ENCODE measurements at places on chromosomes 11 and 22.

DNA sequence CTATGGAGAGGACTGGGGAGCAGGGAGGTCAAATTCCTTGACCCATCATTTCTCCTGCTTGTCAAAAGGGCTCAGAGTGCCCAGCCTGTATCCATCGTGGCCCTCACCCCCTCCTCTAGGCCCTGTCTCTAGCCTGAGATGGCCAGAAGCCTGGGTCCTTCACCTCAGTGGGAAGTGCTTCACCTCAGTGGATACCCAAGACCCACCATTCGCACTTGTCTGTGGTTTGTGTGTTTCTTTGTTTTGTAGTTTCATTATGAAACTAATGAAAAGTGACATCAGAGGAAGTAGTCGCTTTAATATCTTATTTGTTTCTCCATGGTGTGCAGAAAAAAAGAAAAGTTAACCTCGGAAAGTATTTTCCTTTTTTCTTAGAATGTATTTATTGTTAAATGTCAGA, 194.0 kb upstream of the CADM1 start:
- DNase-seq: no peak

DNA sequence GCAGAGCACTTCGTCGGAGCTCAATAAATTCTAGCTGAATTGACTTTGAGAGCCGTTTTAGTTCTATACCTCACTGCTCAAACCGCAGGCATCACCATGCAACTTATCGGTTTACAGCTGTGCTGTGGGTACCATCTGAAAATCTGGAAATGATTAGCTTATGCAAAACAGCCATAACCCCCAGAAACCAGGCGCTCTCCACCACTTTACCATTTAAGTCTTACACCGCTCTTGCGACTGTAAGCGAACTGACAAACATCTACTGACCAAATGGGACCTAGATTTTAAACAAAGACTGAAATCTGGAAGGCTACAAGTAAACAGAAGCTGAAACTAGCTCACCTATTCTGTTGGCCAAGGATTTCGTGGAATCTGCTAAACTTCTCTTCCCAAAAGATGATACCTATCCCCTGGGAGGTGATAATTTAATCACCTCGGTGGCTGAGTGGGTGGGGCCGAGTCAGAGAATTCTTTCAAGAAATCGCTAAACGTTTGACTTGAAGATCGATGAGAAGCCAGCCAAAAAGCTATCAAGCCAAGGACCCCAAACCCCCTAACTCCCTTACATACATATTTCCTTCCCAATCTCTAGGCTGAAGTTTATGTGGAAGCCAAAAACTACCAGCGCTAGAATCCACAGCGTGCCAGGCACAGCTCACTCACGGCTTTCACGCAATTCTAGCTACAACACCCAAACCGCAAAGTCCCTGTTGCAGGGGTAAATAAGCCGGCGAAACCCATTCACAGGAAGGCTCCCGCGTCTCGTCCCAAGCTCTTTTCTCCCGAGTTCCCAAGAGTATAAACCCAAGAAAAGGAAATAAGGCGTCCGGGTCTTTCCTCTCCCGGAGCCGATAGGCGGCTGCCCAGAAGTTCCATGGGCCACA, 644 bp downstream of the SPTY2D1 start:
- DNase-seq: peak; percentile 19

DNA sequence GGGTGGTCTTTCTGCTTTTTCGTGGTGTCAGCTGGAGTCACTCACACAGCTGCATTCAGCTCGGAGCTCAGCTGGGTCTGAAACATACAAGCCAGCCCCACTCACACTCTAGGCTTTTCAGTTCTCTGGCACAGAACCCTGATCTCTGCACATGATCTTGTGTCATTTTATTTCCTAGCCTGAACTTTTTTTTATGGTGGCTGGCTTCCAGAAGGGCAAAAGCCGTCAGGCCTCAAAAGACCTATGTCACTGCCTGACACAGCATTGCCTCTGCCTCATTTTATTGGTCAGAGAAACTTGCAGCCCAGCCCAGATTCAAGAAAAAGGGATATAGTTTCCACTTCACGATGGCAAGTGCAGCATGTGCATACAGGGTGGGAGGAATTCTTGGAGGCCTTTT, 117.8 kb downstream of the NTM start:
- DNase-seq: no peak

DNA sequence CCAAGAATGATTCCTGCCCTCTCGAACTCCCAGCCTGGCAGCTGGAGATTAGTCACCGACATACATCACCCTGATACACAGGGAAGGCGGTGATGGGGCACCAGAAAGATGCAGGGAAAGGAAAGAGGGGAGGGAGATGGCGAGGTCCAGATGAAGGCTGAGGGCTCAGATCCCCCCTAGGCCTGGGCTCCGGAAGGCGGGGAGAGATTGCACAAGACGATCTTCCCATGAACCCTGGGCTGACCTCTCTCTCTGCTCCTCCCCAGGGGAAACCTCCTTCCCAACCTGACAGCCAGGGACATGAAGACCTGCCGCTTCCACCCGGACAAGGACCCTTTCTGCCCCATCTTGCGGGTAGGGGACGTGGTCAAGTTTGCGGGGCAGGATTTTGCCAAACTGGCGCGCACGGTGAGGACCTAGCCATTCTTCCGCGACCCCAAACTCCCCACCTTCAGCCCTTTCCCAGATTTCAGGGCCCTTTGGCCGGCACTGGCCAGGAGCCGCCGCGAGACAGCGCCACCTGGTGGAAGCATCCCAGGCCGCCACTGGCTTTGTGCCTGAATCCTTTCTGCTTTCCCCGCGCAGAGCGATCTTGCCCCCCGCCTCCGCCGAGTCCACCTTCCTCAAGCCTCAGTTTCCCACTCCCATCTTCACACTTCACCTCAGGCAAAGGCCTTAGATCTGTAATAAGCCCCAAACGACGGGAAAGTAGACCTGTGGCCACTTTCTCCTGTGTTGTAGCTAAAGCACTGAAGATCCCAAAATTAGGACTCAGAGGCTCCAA, 11.5 kb downstream of the P2RX3 start:
- DNase-seq: peak; percentile 21

- no peak for DNase-seq
These were observed 106.6 kb upstream of the SLC22A12 start for GRCh38 chr11:64484191-64485022.

DNA sequence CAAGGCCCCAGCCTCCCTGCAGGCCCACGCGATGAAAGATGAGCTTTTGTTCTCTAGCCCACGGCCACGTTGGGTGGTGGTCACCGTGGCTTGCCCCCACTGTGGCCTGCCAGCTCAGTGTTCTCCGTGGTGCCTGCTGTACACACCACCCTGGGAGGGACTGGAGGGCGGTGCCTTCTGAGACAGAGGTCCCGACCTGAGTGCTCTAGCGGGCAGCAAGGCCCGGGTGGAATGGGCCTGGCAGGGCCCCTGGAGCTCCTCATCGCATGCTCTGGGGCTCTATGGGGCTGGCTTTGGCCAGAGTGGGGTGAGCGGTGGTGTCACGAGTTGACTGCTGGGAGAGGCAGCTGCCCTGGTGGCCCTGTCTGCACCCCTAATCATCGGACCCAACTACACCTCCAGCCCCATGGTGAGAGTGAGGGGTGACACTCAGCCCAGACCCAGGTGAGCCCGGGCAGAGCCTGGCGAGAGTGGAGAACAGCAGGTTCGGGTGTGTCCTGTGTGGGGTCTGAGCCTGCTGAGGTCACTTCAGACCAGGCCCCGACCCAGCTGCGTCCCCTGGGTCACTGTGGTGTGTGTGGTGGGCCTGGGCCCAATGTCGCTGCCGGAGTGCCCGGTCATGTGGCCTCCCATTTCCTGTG, 541.9 kb downstream of the TBC1D22A start:
- no peak for DNase-seq

GRCh38 chr11:60970369-60970774, 1.1 kb upstream of the CD6 start:
- DNase-seq: peak; percentile 13

DNA sequence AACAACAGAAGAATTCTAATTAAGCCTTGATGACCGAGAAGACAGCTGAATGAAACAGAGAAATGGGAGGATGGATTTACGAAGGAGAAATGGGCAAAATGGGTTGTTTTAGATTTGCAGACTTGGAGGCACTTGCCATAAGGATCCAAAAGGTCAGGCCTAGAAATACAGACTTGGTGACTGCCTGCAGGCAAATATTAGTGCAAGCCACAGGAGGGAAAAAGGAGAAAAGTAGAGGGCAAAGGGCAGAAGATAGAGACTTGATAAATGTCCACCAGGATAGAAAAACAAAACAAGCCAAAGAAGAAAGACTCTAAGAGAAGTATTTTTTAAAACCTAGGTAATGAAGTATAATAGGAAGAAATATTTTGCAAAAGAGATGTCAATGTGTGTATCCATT, 13.1 kb downstream of the CCDC34 start:
- no peak for DNase-seq

GRCh38 chr11:2265396-2265795, 5.0 kb downstream of the ASCL2 start:
- DNase-seq: no peak

DNA sequence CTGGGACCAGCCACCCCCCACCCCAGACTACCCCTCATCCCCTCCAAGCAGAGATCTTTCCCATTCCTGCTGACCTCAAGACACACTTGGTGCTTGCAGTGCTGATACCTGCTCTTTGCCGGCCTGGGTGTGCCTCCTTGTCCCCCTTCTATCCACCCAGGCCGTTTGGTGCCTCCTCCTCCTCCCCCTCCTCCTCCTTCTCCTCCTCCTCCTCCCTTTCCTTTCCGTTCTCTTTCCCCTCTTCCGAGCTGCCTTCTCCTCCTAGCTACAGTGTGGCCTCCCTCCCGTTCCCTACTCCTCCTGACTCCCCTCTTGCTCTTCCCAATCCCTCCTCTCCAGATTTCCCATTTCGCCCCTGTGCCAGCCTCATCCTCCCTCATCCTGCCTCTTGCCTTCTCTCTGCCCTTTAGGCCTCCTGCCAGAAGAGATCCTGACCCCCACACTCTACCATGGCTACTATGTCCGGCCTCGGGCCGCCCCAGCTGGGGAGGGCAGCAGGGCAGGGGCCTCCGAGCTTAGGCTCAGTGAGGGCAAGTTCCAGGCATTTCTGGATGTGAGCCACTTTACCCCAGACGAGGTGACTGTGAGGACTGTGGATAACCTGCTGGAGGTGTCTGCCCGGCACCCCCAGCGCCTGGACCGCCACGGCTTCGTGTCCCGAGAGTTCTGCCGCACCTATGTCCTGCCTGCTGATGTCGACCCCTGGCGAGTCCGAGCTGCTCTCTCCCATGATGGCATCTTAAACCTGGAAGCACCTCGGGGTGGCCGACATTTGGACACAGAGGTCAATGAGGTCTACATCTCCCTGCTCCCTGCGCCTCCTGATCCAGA, 712 bp downstream of the HSPB2 start:
- DNase-seq: no peak

DNA sequence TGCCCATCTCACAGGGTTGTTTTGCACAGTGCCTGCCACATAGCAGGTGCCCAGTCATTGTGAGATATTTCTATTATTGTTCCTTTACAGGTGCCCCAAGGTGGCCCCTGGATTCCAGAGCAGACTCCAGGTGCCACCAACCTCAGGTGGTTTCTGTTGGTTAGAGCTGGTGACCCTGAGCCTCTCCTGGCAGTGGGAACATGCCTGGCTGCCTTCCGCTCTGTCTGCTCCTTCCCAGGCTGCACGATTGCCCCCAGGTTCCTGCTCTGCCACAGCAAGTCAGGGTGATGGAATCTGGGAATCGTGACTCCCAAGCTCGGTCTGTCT, 12.6 kb upstream of the OMP start:
- DNase-seq: no peak

DNA sequence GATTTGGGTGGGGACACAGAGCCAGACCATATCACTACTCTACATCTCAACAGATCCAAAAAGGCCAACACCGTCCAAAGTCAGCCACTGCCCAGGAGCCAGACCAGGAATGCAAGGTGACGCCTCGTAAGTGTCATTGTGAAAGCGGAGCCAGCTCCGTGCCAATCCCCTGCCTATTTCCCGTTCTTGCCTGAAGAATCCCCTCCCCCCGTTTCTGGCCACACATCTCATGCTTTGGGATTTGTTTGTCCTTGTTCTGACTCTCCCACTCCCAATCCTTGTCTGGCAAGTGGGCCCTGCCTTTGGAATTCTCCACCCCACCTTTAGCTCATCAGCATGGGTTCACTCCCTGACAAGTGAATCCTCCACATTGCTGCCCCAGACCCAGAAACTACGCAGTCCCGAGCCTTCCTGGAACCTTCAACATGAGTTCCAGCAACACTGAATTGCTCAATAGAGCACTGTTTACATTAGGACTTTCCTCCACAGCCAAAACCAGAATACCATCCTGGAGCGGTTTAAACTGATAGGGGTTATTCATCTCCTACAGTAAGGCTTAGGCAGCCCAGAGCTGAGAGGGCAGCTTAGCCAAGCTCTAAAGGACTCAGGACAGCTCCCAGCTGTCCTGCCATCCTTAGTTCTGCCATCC, 6.0 kb upstream of the SLC35C1 start:
- peak; percentile 75 for DNase-seq

DNA sequence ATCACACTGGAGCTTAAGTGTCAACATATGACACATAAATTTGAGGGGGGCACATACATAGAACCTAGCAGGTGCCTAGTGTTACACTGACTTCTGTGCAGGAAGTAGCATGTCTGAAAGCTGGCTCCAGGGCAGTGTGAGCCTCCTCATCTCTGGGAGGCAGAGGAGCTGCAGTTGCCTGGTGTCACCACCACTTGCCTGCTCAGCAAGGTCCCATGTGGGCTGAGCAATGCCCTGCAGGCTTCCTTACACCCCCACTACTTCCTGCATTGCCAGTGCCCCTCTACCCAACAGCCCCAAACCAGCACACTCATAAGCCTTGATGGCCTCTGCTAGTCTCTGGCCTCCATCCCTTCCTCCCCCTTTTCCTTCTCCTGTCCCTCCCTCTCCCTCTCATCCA, 165.8 kb downstream of the BUD13 start:
- DNase-seq: no peak

GRCh38 chr22:19799322-19800190, 39.0 kb downstream of the TBX1 start:
- peak; percentile 97 for DNase-seq

- no peak for DNase-seq
These were observed 3.1 kb downstream of the TRMU start for GRCh38 chr22:46338636-46339035.

GRCh38 chr22:35582861-35583670, 34.1 kb downstream of the MB start:
- DNase-seq: peak; percentile 65

DNA sequence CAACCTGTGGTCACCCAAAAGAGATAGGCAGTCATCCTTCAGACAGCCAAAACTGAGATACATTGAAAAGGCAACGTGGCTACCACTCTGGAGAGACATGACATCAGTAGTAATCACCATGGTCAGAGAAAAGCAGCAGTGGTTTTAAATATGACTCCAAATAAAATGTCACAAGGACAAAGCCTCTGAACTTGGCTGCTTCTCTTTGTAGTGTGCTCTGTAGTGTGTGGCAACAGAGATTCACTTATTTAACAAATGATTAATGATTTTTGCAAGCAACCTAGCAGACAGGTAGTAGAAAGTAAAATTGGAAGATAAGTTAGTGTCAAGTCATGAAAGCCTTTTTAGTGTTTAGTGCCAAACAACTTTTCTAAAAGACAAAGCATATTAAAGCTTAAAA, 63.5 kb downstream of the PAX6 start:
- DNase-seq: no peak
